ENCODE measurements at places on chromosomes 5 and 9.

DNA sequence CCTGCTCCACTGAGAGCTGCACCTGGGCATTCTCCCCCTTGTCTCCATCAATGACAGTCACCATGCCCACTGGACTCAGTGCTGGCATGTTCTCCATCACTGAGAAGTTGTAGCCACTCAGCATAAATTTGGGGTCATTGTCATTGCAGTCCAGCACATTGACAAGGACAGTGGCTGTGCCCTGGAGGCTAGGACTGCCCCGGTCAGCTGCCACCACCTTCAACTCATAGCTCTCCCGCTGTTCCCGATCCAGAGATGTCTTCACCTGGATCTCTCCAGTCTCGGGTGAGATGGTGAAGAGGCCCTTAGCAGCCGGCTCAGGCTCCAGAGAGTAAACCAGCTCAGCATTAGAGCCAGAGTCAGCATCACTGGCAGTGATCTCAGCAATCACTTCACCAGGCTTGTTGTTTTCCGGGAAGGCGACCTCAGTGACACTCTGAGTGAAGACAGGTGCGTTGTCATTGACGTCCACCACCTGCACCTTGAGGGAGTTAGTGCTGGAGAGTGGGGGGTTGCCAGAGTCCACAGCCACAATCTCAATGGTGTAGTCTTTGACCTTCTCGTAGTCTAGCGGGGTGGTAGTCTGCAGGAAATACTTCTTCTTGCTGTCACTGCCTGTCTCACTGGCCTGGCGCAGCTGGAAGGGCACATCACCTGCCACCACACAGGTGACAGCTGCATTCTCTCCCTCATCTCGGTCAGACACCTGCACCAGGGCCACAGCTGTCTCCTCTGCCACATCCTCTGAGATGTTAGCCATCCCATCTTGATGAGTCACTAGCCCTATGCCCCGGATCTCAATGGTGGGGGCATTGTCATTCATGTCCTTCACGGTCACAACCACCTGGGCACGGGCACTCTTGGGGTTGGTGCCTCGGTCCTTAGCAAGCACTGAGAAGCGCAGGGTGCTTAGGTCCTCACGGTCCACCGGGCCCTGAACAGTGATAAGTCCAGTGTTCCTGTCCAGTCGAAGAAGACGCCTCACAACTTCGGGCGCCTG is 13.5 kb downstream of the PCDH1 start:
- no peak for DNase-seq

- DNase-seq = no peak
Observed at GRCh38 chr5:100623719-100624118, 88.5 kb downstream of the FAM174A start.

- peak; percentile 61 for DNase-seq
Observed at GRCh38 chr5:1343931-1344901, 683 bp downstream of the CLPTM1L start.

GRCh38 chr5:178791976-178792375 is 61.5 kb upstream of the ZNF354A start:
- DNase-seq = no peak

DNA sequence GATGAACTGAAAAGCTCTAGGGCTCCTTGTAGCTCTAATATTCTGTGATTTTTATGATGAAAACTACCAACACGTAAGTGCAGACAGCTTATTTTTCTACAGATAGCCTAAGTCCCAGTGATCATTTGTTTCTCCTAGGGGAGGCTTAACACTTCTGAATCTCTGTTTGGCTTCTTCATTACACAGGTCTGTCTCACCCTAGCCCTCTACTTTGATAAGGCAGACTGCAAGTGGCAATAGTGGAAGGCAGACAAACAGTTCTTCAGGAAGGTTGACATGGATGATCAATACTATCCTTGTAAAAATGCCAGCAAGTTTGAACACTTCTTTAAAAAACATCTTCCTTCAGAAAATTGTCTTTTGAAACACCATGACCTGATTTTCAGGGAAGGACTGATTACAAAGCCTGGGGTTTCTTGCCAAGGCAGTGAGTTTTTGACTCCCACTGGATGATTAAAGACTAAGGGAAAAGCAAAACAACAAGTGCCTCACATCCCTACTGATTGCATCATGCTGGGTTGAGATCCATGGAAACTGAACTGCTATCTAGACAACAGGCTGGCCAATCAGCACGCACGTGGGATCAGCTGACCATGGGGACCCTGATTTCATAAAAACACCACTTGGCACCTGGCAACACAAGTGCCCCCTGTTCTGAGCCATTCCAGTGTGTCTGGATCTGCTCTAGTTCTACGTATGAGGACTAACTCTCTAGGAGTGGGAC is 212.2 kb downstream of the SMARCA2 start:
- DNase-seq = peak; percentile 30

- DNase-seq = no peak
Observed at GRCh38 chr5:137575847-137576246, 76.7 kb upstream of the SPOCK1 start.

DNA sequence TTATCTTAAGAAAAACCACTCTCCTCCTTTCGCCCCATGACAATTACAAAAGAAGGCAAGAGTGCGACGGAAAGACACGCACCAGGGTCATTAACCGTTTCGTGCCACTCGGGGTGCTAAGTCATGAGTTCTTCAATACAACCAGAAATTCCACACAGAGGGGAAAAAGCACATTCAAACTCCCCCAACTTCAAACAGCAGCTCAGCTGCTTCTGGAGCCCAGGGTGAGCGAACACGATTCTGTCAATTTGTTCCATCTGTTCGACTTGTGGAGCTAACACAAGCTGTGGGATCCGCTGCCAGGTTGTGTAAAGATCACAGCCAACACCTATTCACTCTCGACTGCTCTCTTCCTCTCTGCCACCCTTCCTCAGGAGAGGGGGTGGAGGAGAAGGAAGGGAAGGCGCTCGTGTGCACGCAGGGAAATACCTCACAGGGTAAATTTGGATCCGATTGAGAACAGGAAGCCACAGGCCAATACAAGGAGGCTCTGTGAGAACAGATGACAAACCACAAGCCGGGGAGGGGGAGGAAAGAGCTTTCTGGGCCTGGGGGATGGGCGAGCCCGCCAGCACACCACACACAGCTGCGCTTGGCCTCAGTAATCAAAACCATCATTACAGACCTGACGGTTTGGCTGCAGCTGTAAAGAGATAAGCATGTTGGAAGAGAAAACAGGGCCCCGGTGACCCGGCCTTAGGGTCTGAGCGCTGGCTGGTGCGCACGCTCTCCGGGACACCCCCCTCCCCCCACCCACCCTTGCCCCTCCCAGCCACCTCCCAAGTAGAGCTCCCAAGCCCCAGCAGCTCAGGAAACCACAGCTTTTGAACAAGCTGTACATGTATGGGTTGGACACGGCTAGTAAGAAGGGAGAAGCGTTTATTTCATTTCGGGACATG is 54.3 kb downstream of the PTCH1 start:
- DNase-seq = peak; percentile 83

GRCh38 chr9:134399435-134400056 is 73.3 kb downstream of the RXRA start:
- peak; percentile 72 for DNase-seq

GRCh38 chr9:135148386-135148785 is 60.9 kb downstream of the OLFM1 start:
- no peak for DNase-seq

DNA sequence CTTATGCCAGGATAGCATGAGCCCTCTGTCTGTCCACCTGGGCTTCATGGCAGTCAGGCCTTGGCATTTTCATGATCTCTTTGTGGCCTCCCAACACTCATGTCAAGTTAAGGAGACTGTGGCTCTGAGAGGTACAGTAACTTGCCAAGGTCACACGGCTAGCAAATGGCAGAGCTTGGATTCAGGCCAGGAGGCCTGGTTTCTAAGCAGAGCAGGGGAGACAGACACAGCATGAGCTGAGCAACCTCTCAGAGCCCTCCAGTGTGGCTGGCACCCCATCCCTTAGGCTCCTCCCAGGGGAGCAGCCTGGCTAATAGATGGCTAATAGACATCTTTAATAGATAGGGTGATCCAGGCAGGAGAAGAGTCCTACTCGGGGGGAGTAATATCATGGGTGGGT is 4.1 kb downstream of the SYNPO start:
- no peak for DNase-seq

DNA sequence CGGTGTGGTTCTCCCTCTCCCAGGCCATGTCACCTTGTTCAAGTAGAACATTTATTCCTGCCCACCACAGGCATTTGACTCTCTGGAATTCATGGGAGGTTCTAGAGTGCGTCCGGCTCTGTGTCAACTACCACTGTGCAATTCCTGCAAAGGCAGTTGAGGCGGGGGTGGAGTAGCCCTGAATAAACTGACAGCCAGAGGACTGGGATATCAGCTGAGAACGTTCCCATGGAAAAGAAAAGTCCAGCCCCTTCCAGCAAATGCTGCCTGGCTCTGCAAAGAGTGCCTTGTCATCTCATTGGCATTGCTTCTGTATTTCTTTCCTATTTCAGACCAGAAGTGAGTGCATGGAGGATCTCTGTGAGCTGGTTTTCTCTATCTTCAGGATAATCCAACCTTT is 18.9 kb upstream of the MEGF9 start:
- DNase-seq = peak; percentile 76

DNA sequence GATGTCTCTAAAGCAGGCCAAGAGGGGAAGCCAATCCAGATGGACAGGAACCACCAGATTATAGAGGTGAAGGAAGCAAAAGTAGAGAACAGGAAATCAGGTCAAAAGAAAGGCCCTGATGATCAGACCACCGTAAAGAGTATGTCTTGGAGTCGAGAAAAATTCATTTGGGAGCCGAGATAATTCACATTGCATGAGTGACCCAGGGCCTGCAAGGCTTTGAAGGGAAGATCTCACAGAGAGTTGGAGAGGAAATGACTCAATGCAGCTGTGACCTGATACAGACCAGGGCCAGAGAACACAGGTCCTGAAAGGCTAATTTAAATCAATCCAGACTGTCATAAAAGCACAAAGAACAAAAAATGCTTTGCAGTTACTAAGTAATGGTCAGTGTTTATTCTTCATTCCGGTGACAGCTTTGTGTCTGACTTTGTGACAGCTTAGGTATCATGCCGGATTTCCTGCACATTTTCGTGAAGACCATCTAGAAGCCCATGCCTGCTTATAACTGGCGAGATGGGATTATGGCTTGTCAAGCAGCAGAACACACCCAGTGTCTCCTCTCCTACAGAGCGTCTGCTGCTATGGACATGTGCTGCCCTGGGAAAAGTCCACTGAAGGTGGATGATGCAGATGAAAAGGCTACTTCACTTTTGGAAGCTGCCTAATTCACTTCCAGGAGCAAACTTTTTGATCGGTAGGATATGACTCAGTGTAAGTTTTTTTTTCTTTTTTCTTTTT is 5.8 kb upstream of the ACTBL2 start:
- peak; percentile 45 for DNase-seq

DNA sequence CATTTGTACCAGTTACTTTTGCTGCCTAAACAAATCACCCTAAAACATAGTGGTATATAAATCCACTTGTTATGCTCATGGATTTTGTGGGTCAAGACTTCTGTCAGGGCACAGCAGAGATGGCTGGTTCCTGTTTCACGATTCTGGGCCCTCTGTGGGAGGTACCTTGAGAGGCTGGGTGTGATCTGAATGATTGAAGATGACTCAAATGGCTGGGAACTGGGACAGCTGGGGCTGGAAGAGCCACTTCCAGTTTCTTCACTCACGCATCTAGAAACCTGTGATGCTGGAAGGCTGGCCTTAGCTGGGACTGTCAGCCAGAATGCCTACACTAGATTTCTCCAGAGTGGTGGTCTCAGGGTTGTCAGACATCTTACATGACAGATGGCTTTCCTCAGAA is 88.1 kb downstream of the KIF4B start:
- DNase-seq = no peak

DNA sequence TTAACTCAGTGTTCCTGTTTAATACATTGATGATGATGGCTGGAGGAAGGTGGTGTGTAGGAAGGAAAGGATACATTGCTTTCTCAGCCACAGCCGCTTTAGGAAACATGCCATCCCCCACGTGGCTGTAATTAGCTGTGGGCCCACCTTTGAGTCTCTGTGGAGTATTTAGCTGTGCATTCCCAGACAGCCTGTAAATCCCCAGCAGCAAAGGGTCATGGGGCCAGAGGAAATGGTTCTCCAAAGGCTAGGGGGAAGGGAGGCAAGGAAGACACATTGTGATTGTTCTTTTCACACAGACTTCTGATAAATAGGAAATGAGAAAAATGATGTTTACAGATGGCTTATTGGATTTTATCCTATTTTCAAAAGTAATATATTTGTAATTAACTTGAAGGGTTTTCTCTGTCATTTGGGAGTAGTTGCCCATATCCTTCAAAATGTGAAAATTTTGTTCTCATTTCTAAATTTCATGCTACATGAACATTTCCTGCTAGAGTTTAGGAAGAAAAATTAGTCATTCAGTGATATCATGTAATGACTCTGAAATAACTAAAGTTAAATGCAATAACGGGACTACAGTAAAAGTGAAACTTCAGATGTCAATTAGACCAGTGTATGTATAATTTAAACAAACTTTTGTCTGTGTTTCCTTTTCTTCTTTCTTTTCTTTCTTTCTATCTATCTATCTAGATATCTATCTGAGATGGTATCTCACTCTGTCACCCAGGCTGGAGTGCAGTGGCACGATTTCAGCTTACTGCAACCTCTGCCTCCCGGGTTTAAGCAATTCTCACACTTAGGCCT is 24.3 kb upstream of the F2R start:
- DNase-seq = no peak

- DNase-seq = no peak
Observed at GRCh38 chr5:18114151-18114757, 480.0 kb downstream of the TAF11L14 start.

- DNase-seq = no peak
Observed at GRCh38 chr5:36982146-36982545, 105.6 kb downstream of the NIPBL start.

DNA sequence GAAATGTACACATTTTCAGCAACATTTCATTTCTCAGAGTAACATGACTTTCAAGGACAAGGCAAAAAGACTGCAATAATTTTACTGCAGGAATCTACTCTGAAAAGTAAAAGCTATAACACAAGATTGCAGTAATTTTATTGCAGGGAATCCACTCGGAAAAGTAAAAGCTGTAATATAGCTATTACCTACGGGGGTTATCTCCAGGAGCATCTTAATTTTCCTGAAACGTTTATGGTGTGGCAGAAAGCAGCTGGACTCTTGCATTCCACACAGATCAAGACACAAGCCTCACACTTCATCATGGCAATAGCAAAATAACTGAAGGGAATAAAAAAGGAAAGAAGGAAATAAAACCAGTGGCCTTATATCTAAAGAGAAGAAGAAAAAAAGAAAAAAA is 171.2 kb downstream of the TSSK1B start:
- no peak for DNase-seq

GRCh38 chr5:102835717-102836116 is 80.6 kb downstream of the PAM start:
- no peak for DNase-seq

- no peak for DNase-seq
Observed at GRCh38 chr5:96347502-96348292, 85.4 kb downstream of the PCSK1 start.

DNA sequence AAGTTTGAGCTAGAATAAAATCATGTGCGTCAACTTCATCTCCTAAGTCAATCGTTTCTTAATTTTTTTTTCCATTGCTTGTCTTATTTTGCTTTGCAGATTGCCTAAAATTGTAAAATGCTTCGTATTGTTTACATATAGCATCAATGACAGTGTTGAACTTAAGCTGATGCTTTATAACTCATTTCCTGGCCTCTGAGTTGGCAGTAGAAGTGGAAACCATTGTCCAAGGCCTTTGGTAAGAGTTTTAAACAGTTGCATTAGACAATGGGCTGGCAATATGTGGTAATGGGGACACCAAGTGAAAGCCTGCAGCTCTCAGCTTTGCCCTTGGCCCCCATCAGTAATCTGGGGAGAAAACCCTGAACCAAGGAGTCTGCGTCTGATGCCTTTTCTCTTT is 154.8 kb upstream of the GAS1 start:
- DNase-seq = no peak

- no peak for DNase-seq
Observed at GRCh38 chr5:159781626-159782157, 134.6 kb upstream of the ADRA1B start.

GRCh38 chr5:174402222-174402812 is 322.1 kb upstream of the MSX2 start:
- no peak for DNase-seq

Data from AG08396 (cell line).